Fibroblast of pulmonary artery (primary cell): ENCODE measurements at places on chromosomes 16 and 17.

DNA sequence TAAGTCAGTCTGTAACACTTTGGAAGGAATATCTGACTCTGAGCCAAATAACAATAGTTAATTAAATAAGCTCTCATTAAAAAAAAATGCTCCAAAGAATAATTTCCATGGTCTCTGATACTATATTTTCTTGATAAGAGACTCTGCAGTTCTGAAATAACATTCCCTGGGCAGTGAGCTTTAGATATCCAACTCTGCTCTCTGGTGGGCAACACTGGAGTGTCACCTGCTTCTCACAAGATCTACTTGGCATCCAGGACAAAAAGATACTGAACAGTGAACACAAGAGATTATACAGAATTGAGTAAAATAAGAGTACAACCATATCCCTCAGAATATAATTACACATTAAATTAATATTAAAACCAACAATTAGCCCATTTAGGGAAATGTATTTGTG is 13.7 kb downstream of the BLMH start:
- peak; percentile 84 for DNase-seq

DNA sequence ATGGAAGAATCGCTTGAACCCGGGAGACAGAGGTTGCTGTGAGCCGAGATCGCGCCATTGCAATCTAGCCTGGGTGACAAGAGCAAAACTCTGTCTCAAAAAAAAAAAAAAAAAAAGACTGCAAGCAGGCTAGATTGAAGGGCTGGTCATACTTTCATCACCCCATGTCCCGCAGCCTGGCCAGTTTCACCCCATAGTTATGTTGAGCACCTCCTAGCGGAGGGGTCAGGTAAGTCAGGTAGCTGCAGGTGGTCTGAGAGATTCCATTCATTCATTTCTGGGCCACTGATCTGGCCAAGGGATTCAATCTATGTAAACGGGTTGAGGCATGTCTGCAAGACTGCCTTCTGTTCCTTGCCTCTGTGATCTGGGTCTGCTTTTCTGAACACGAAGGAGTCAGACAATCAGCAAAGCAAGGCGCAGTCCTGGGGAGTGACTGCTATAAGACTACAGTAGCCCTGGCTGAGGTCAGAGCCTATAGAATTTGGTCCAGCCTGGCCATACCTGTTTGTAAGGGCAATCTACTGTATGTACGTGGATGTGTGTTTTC is 23.6 kb upstream of the BPTF start:
- DNase-seq, result no peak

DNA sequence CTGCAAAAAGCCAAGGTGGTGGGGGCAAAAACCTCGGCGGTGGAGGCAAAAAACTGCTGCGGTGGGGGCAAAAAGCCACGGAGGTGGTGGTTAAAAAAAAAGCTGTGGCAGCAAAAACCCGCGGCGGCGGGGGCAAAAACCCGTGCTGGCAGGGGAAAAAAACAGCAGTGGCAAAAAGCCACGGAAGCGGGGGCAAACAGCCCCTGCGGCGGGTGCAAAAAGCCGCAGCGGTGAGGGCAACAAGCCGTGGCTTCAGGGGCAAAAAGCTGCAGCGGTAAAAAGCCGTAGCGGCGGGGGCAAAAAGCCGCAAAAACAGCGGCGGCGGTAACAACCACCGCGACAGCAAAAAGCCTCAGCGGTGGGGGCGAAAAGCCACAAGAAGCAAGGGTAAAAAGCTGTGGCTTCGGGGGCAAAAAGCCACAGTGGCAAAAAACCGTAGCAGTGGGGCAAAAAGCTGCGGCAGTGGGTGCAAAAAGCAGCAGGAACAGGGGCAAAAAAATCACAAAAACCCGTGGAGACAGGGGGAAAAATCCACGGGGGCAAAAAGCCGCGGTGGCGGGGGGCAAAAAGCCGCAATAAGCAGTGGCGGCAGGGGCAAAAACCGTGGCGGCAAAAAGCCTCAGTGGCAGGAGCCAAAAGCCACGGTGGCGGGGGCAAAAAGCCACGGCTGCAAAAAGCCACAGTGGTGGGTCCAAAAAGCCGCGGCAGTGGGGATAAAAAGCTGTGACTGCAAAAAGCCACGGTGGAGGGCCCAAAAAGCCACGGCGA is 193.7 kb downstream of the SHCBP1 start:
- DNase-seq, result no peak

DNA sequence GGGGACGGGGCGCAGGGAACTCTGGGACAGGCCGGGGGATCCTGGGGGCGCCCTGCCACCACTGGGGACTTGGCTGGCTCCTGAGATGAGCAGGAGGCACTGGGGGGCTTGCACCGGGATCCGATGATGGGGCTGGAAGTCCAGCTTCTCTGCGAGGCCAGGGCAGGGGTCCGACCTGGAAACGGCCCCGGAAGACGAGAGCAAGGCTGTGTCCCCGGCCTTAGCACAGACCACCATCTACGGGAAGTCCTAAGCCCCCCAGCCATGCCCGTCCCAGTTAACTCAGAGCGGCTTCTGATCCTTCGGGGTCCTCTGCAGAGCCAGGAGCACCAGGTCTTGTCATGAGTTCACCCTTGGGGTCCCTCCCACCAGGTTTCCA is 573 bp downstream of the CDT1 start:
- no peak for DNase-seq

DNA sequence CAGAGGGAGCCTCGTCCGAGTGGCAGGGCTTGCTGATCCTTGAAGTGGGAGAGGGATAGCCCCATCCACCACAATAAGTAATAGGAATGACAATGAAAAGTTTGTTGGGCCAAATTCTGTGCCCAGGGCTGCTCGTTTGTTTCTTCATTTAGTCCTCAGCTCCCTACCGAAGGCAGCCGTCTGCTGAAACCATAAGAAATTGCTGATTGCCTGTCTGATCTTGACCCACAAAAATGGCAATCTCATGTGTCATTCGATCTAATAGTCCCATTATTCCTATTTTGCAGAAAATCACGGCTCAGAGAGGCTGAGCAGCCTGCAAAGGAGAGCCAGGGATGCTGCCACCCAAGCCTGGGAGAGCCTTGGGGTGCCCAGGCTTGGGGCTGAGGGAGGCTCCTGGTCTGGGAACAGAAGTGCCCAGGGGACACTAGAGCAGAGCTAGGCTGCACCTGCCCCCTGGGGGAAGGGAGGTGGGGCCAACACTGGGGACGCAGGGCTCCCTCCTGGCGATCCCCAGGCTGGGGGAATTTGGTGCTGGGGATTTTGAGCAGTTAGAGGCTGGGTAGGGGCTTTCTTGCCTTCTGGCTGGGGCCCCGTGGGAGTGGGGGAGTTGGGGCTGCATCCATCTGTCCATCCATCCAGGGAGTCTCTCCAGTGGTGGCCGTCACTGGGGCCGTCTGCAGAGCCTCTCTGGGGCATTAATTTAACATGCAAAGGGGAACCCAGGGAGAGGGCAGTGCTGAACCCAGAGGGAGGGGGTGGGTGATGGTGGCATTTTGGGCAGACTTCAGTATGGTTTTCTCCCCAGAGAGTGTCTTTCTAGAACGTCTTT is 53.5 kb downstream of the SOCS1 start:
- DNase-seq, result no peak

DNA sequence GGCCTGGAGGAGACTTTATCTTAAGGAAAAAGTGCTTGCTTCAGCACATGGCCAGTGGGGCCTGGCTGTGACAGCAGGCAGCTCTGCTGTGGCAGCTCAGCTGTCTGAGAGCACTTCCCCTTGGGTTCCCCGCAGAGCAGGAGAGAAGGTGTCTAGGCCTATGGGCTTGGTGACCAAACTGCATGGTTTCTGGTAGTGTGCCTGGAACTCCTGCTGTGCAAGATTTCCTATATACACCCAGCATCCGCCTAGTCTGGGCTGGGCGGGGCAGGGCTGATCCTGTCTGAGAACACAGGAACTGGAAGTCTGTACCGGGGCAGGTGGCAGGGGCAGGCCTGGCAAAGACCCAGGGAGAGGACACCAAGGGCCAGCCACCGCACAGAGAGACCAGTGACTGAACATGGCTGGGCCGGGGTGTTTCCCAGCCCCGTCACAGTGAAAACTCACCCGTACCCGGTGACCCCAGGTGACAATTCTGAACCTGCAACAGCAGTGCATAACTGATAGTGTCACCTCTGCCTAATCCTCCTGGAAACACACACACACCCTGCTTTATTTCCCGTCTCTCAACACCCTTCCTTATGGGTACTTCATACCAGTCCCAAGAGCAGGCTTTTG is 39.3 kb downstream of the CHD9 start:
- no peak for DNase-seq

- DNase-seq, result no peak
Measured at GRCh38 chr17:44038604-44039011, 23.8 kb upstream of the TMEM101 start.

DNA sequence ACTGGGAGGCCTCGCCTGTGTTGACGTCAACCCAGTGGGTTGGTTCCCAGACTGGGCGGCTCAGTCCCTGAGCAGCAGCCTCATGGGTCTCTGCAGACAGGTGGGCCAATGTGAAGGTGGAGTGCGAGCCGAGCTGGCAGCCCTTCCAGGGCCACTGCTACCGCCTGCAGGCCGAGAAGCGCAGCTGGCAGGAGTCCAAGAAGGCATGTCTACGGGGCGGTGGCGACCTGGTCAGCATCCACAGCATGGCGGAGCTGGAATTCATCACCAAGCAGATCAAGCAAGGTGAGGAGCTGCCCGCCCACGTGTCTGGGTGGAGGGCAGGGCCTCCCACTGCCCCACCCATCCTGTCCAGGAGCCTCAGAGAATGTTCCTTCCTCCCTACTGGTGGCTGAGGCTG is 44.1 kb downstream of the MRC2 start:
- no peak for DNase-seq

DNA sequence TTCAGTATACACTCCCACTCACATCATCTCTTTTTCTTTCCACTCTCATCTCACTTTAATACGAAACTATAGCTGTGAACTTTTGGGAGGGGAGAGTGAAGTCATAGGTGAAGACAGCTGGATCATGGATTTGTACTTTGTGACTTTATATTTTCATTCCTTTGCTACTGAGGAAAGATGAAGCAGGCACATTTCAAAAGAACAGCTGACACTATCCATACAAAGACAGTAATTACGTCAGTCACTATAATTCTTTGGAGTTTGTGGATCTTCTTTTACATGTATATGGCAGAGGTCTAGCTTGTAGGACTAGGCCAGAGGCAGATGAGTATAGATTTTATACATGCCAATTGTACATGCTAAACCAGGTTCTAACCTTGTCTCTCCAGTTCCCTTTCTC is 346.3 kb downstream of the BCAS3 start:
- no peak for DNase-seq

DNA sequence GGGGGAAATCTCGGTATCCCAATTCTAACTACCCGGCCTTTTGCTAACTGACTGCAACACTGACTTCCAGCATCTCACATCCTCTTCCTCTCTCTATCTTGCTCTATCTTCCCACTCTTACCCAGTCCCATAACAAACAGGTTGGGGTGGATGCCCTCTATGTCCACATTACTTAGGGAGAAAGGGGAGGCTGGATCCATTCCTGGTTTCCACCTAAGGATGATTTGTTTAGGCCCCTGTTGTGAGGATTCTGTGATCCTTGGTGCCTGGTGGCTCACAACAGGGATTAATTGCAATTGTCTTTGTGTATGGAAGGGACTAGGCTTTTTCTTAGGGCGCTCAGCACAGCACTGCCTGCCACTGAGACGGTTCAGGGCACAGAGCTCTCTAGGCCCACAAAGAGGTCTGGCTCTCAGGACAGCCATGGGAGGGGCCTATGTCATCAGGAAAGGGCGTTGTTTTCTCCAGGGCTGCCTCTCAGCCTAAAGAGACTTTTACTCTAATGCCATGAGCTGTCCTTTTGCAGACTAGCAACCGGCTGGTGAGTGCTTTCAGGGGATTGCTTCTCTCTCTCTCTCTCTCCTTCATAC is 612.1 kb upstream of the SALL1 start:
- no peak for DNase-seq

DNA sequence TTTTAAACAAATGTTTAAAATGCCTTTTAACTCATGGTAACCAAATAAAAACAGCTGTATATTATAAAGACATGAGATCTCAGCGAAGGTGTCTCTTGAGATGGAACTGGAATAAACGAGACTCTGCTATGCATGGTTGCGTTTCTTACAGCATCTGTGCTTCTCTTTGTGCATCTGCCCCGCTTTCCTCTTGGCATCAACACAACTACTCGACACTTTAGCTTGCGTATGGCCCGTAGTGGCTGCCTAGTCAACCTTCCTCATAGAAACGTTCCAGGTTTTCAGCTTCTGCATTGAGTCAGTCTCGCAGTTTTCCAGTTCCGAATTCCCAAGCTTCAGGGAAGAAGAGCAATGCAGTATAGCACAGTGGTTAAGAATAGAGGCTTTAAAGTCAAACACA is 214.9 kb downstream of the CEP112 start:
- DNase-seq, result no peak

DNA sequence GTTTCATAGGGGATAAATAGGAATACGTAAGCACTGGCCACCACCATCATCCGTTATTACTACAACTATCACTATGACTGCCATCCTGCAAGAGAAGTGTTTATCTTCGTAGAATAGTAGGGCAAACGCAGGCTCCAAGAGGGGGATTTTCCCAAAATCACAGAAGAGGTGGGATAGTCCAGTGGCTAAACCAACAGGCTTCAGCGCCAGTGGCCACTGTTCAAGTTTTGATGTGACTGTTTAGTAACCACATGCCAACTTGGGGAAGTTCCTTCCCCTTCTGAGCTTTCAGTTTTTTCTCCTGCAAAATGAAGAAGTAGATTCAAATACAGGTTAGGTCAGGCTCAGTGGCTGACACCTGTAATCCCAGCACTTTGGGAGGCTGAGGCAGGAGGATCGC is 60.7 kb upstream of the GRIN2A start:
- DNase-seq, result no peak

DNA sequence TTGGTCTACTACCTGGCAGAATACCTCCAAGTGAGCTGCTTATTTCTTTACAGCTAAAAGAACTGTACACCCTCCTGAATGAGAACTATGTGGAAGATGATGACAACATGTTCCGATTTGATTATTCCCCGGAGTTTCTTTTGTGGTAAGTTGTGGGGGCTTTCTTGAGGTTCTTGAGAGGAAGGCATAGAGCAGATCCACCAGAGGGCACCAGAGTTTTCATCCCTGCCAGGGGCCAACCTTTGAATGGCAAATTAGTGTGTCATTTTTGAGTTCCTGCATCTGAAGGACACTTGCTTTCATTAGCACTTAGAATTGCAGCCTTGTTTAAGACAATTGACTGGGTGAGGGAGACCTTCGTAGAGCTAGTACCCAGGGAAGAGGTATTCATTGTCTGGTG is 35.0 kb downstream of the NMT1 start:
- DNase-seq, result peak; percentile 55

GRCh38 chr16:89320782-89321501 is 103.4 kb downstream of the ZNF778 start:
- DNase-seq, result peak; percentile 45
